Stromal cell of bone marrow (primary cell): ENCODE measurements at places on chromosomes 4 and X.

- DNase-seq: no peak
Measured at GRCh38 chr4:165874791-165875371, 1.8 kb downstream of the TLL1 start.

DNA sequence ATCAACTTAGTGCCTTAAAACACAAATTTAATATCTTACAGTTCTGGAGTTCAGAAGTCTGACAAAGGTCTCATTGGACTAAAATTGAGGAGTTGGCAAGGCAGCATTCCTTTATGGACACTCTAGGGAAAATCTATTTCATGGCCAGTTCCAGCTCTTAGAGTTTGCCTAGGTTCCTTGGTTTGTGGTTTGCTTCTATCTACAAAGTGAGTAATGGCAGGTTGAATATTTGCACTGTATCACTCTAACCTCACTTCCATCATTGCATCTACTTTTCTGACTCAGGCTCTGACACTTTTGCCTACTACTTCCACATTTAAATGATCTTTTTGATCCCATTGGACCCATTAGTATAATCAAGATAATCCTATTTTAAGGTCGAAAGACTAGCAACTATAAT, 64.7 kb upstream of the PCDH10 start:
- DNase-seq: no peak

DNA sequence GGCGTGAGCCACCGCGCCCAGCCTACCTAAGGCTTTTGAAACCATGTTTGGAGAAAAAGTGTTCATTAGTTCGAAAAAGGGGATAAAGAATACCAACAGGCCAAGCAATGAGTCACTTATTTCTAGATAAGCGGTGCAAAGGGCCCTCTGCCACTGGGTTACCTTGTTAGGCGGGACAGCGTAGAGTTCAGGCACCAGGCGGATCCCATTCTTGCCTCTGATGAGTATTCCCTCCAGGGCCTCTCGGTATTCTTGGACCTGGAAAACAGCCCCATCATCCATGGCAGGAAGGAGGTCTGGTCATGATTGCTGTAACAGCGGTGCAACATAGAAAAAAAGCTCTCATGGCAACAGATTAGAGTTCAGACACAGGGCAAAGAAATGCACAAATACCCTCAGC, 48.0 kb downstream of the PHKA2 start:
- no peak for DNase-seq

DNA sequence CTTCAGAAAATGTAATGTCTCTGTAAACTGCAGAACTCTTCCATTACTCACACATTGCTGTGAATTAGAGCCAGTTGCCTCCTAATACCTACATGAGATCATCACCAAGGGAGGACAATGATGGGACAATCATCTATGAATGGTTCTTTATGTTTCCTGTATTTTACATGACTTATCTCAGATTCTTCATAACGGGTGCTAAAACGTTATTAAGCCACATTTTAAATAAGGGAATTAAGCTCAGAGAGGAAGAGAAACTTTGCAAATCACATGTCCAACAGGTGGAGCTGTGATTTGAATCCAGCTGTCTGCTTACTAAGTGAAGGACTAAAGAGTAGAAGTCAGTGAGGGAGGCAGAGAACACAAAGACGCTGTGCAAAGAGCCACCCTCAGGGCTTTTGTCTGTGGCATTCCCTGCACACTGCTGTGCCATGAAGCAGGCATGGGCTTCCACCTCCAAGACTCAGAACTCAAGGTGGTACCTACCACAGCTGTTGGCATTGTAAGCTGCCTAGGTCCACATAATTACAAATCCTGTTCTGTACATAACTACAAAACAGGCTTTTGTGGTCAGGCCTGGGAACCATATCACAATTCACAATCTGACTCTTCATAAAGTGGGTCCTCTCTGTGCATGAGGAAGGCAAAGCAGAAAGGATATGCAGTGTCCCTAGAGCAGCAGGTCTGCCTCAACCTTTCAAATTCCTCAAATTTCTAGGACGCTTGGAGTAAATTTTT, 12.8 kb downstream of the TBC1D9 start:
- no peak for DNase-seq

- no peak for DNase-seq
Measured at GRCh38 chr4:154687840-154688239, 56.0 kb upstream of the LRAT start.

DNA sequence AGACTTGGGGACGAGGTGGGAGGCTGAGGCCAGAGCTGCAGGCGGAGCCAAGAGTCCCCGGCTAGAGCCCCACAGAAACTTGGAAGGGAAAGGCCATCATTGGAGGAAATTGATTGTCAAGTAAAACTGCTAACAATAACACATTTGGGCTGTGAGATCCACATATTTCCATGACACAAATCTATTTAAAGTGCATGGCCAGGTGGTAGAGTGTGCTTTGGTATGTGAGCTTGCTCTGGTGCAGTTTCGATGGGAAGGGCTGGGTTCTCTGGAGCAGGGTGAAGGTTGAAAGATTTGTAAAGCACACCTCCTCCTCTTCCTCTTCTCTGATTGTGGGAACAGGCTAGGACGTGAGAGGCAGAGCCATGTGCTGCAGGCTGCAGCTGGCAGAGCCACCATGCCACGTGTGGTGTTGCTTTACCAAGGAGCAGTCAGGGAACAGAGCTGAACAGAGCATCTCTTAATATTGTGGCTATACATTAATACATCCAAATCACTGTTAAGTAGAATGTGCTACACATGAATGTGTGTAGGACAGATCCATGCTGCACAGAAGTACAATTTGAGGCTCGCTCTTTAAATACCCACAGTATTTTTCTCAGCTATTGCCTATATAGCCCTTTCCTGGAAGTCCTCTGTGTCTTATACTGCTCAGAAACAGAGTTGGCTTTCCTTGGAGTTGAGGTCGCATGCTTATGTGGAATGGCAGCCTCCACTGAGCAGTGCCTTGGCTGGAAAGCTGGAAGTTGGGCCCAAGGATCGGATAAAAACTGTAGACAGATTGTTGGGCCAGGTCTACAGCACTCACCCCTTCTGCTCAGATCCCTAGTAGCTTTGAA, 37.7 kb downstream of the FHDC1 start:
- no peak for DNase-seq

GRCh38 chr4:156676116-156676851, 295.3 kb downstream of the PDGFC start:
- DNase-seq: no peak

DNA sequence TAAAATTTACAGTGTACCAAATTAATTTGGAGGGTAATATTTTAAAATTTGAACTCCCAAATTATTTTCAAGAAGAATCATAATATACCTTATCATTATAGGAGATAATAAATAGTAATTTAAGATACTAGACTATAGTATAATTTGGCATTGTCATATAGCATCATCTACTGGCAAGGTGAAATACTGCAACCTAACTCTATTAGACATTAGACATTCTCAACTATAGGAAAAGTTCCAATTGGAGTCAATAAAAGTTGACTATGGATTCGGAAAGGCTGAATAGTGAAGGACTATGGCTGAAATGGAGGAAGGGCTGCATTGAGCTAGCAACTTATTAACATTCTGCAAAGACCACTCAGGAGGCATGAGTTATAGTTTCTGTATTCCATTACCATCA, 113.0 kb downstream of the PRDM5 start:
- DNase-seq: no peak

DNA sequence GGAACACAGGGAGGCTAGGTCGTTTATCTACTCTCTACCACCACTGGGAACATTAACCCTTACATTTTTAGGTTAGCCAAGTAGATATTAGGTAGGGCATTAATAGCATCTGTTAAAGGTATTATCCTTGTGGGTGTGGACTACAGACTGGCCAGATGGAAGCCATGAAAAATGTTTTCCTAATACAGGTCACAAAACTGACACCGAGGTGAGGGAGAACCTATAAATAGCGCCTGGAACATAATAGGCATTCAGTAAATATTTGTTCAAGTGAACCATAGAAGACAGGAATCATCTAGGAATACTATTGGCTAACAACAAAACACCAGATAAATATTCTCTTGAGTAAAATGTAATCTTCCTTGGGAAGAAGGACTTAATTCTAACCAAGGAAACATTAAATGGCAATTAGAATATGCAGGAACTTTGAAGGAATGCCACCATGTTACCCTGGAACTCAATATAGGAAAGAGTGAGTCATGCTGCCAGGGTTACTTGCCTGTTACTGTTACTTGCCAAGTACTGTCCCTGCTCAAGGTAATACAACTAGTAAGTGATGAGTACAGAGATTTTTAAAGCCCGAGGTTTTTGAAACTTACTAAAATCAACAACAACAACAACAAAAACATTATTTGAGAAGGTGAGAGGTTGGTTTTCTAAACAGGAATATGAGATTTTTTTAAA, 79.0 kb downstream of the SOX3 start:
- no peak for DNase-seq

GRCh38 chr4:1871471-1872021, 353 bp downstream of the NSD2 start:
- no peak for DNase-seq

GRCh38 chr4:22522206-22522605, 6.3 kb upstream of the ADGRA3 start:
- DNase-seq: no peak

GRCh38 chrX:1389181-1389992, 2.5 kb downstream of the SLC25A6 start:
- DNase-seq: no peak

- DNase-seq: no peak
Measured at GRCh38 chrX:136856551-136856950, 24.0 kb downstream of the RBMX start.

- no peak for DNase-seq
Measured at GRCh38 chrX:2398064-2398656, 102.6 kb downstream of the DHRSX start.

DNA sequence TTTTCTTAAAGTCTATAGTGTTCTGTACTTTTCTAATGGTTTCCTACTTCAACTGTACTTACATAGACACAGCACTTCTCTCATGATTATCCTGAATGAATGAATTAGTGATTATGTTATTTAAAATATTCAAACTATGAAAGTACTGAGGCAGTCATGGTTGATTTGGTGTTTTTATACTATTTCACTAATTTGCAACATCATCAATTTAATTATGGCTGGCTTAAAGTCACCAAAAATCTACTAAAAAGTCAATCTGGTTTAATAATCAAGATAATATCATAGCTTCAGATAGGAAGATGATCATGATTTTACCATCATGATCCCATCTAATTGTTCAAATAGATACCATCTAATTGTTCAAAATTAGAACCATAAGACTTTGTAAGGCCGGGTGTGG, 16.8 kb upstream of the TMEM131L start:
- no peak for DNase-seq

DNA sequence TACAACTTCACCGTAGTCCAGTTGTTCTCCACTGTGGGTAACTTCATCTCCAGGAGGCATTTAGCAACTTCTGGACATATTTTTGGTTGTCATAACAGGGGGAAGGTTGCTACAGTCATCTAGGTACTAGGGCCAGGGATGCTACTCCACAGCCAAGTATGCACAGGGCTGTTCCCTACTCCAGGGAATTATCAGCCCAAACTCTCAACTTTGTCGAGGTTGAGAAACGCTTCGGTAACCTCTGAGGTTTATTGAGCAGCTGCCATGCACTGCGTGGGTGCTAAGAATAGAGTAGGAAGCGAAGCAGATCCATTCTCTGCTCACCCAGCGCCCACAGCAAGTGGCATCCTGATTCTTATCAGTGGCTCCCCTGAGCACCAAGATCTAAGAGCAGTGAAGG, 8.2 kb downstream of the FGFBP1 start:
- no peak for DNase-seq

- peak; percentile 3 for DNase-seq
Measured at GRCh38 chrX:131366407-131366806, 77.3 kb upstream of the IGSF1 start.

DNA sequence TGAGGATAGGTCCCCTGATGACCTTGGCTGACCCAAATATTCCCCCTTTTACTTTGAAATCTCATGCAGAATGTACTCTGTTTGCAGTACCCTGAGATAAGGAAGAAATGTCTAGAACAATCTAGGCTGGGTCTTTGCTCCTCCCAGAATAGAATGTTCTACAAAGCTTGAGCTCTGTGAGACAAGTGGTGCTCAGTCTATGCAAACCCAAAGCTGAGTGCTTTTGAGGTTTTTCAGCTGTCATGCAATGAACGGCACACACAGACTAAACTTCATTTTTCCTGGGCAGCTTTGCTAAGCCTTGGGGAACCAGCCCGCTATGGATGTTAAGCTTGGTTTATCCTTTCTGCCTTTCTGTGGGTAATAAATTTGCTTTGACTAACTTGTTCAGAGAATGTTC, 513.6 kb downstream of the FAT4 start:
- no peak for DNase-seq

DNA sequence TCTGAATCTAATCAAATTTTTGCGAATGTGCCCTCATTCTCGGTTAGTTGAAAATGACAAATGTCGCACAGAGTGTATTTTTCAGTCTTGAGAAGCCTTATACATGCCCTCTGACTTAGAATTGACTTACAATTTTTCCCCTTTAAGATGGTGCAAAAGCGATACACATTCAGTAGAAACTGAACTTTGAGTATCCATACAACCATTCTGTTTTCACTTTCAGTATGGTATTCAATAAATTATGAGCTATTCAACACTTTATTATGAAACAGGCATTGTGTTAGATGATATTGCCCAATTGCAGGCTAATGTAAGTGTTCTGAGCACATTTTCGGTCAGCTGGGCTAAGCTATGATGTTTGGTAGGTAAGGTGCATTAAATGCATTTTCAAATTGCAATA, 43.4 kb downstream of the SLC9A7 start:
- DNase-seq: no peak

DNA sequence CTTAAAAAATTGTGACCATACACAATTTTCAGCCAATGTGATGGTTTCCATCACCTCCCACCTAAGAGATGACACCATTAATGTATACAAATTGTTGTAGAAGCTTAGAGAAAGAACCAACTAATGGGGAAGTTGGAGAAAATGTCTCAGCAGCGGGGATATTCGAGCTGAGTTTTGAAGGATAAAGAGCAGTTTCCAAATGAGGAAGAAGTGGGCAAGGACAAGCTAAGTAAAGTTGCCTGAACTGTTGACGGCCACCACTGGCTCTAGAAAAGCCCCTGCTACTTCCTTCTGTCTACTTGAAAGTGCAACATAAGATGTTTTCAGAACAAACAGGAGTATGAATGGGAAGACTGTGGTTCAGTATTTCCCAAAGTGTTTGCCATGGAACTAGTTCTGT, 92.0 kb downstream of the CHRNA9 start:
- no peak for DNase-seq

DNA sequence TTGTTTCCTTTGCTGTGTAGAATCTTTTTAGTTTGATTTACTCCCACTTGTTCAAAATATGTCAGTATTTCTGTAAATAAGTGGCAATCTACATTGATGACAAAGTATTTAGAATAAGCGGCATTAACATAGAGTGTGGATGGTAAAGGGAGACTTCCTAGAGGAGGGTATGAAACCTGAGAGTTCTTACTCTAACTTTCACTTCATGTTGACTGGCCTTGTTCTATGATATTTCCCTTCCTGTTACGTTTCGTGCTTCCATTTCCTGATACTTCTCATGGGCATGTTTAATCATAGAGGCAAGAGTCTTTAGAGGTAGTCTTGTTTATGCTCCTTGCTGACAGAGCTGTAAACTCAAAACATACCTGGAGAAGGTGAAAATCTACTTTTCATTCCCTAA, 408.9 kb downstream of the GLUD2 start:
- no peak for DNase-seq
